T-helper 2 cell treated with Interferon-gamma antibody and Interleukin-4, amounts not matched to agents 100 ng/mL and 5 ng/mL, for 36 hours (primary cell): ENCODE measurements at places on chromosomes 12 and 14. TPM values are rescaled to one million over a fixed set of nuclear protein-coding genes. Genes with fewer than 3 reads are reported as not detected.

Gene LGR5
- not detected in 2 replicates for total RNA-seq

Gene JPH4
- total RNA-seq, result not detected in 2 replicates

Gene FOXA1
- not detected in 2 replicates for total RNA-seq

Gene MGP
- total RNA-seq, result 0.27 TPM in 1 of 2 replicates, not detected in the other

Gene POU6F1
- total RNA-seq, result 2.0 and 2.6 TPM in 2 replicates

Gene AKAP3
- total RNA-seq, result 0.93 and 1.4 TPM in 2 replicates
